ENCODE measurements at places on chromosomes 7 and 10.

DNA sequence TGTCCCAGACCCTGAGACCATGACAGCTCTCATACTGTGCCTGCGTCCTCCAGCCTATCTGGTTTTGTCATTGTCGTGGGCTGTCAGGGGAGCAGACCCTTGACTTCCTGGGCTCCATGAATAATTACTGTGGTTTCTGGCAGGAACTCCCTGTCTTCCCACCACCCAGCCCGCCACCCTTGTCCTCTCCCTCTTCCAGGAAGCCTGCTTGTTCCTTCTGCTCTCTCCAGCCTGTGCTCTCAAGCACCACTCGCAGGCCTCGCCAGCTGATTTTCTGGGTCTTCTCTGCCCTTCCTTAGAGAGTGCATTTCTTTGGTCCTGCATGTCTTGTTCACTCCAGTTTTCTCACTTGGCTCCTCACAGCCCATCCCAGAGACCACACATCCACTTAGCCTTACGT is 224.5 kb upstream of the INHBA start:
- DNase-seq: no peak

DNA sequence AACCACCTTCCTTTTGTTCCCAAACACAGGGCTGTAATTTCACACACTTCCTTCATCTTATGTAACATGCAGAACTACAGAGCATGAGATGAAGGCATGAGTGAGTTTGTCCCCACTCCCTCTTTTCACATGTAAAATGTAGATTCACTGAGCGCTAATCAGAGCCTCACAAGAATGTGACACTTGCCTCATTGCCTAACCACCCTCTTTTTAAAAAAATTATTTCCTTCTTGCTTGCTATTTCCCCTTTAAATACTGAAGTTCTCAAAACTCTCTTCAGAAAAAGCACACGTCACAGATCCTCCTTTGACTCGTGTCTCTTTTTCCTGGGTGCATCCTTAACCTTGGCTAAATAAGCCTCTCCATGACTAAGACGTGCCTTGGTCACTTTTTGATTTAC is 121.2 kb upstream of the TARP start:
- DNase-seq: no peak

- DNase-seq: no peak
Measured at GRCh38 chr10:133475425-133475734, 21.6 kb downstream of the SCART1 start.

DNA sequence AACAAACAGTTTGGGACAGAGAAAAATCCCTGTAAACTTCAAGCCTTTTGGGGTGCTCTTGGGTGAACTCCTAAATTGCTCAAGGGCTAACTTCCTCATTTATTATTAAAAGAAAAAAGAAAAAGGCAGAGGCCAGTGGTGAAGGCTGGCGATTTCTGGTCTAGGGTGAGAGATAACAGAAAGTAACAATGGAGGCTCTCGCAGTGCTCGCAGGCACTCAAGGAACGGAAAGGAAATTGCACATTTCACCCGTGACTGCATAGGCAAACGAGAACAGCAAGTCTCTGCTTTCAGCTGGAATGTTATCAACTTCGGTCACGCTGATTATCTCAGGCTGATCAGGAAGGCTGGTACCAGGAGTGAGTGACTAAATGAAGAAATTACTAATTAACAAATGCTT is 70.7 kb downstream of the PRKAG2 start:
- no peak for DNase-seq

Measured in fibroblast of skin of left biceps (primary cell).